NCI-H2171 treated with DMSO at 0.1 percent for 48 hours (cell line): ENCODE measurements at places on chromosomes 12 and 14.

DNA sequence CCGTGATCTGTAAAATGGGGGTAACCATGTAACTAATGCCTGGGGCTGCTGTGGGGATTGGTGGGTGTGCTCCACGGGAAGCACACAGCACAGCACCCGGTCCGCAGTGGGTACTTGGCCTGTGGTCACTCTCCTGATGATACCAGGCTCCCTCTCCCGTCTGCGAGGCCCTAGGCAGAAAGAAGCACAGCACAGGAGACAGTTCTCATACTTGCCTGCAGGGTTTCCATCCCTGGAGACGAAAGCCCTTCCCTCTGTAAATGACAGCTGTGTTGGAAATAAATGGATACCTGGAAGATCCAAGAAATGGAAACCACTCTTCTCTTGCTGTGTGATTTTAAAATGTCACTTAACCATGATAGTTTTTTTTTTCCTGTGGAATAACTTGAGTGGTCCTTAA, 7.9 kb upstream of the PRMT8 start:
- no peak for DNase-seq

- no peak for DNase-seq
Observed at GRCh38 chr12:94614288-94614721, 36.1 kb downstream of the TMCC3 start.

DNA sequence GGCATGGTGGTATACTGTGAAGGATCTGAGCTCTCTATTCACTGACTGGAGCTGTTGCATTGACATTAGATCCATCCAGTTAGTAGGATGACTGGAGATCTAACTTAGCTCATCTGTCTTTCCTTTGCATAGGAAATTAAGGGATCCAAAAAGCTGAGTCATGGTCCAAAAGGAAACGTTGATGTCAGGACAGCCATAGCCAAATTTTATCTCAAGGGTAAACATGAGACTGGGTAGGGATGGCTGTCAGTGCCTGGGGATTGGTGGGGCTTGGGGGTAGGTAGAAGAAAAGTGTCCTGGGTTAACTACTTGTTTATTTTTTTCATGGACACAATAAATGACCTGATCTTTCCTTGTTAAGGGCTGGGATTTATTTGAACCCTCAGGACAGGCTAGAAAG, 4.6 kb downstream of the FAM177A1 start:
- no peak for DNase-seq

DNA sequence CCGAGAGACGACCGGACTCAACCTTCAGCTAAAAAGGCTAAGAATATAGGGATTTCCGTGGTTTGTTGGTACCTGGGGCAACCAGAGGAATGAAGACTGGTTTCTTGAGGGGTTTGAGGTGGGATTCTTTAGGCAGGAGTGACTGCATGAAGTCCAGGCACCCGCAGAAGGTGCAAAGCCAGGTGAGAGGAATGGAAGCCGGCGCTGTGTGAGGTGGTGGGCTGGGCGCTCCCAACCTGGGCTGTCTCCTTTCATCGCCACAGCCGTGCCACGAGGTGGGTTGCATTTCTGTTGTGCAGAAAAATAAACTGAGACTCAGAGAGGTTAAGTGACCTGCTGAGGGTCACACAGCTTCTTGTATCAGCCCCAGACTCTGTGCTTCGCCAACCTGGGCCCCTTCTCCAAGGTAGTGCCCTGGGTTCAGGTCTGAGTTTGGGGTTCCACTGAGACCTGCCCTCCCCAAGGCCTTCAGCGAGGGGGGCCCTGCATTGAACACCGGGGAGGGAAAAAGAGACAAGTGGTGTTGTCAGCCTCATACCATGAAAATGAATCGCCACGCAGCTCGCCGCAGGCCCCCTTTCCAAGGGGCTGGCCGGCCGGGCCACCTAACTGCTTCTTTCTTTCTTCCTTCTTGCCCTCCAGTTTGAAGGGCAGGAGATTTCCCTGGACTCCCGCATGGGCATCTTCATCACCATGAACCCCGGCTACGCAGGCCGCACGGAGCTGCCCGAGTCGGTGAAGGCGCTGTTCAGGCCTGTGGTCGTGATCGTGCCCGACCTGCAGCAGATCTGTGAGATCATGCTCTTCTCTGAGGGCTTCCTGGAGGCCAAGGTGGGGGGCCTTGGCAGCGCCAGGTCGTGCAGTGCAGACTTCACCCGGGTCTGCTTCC, 88.4 kb downstream of the DNAH10 start:
- DNase-seq: no peak

- no peak for DNase-seq
Observed at GRCh38 chr12:1307796-1308195, 286.6 kb downstream of the FBXL14 start.

- DNase-seq: no peak
Observed at GRCh38 chr14:50758945-50759344, 72.0 kb downstream of the NIN start.

DNA sequence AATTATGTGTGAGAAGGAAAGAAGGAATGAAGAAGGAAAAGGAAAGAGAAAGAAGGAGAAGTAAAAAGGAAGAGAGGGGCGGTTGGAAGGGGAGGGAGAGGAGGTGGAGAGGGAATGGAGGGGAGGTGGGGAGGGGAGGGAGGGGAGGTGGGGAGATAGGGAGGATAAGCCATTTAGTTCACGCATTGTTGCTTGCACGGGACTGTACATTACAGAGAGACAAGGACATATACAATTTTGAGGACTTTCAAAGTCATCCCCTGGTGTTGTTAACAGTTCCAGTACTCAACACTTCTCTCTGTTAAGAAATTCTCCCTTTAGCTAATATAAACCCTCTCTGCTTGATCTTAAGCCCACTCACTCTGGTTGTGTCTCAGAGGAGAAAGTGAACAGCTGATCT, 312.5 kb downstream of the GRIN2B start:
- DNase-seq: no peak

- peak; percentile 91 for DNase-seq
Observed at GRCh38 chr12:3228552-3228951, 151.4 kb downstream of the TSPAN9 start.

- DNase-seq: no peak
Observed at GRCh38 chr14:79680087-79680486, 531.2 kb downstream of the DIO2 start.

GRCh38 chr12:26555139-26555538, 277.9 kb downstream of the ITPR2 start:
- no peak for DNase-seq

DNA sequence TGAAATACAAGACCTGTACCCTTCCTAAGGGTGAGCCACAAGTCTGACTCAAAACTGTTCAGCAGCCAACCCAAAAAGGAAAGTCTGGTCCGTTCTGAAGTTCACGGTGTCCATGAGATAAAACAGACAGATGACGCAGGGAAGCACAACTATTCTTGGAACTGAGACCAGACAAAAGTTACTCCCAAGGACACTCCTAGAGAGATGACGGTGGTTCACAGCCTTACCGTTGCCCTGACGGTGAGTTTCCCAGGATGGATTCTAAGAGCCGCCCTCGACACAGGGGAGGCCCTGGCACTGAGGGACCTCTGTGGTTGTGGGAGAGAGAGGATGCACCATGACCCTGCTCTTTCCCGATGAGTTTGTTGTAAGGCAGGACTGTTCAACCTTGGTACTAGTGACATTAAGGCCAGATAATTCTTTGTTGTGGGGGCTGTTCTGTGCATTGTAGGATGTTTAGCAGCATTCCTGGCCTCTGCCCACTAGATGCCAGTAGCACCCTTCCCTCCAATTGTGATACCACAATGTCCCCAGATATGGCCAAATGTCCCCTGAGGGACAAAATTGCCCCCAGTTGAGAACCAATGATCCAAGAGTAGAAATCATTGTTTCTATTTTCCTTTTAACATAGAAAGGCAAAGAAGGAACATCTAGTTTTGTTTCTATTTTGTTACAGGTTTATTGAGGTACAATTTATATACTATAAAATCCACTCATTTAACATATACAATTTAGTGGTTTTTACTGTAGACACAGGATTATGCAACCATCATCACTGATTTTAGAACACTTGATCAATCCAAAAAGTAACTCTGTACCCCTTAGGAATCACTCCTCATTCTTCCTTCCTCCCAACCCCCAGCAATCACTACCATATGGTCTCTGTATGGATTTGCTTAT, 23.0 kb downstream of the OR10P1 start:
- DNase-seq: peak; percentile 22

DNA sequence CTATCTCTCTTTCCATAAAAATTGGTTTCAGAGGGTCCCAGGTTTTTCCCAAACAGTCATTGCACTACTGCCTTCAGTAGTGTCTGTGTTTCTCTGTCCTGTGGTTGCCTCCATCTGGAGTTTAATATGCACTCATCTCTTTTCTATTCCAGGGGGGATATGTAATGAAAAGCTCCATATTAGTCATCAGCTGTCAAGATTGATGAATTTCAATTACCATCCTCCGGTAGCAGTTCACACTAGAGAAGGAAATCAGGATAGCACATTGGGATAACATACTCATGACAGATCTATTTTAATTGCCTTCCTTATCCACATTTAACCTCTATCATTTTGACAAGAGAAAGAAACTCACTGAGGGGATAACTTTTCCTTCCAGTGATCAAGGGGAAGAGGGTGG, 589.0 kb upstream of the SEL1L start:
- DNase-seq: peak; percentile 62

DNA sequence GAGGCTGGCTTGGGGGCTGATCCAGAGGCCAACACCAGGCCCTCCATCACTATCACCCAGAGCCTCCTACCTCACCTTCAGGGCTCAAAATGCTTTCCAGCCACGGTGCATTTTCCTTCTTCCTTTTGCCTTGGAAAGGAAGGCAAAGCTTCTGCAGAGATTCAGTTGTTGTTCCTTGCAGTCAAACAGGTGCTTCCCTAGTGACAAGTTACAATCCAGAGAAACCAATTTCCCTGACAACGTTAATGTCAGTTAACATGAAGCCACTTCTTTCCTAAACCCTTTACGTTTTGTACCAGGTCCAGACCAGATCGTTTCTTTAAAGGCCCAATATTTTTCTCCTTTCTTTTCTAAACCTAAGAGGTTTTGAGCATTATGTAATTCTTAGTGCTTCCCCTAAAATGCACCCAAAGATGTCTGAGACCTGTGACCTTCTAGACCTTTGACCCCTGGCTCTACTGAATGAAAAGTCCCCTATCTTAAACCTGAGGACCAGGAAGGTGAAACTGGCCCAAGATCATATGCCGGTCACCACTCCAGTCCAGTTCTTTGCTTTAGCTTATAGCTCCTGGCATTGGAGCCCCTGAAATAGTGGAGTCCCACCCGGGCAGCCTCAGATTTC, 211.5 kb downstream of the SLC41A2 start:
- no peak for DNase-seq

DNA sequence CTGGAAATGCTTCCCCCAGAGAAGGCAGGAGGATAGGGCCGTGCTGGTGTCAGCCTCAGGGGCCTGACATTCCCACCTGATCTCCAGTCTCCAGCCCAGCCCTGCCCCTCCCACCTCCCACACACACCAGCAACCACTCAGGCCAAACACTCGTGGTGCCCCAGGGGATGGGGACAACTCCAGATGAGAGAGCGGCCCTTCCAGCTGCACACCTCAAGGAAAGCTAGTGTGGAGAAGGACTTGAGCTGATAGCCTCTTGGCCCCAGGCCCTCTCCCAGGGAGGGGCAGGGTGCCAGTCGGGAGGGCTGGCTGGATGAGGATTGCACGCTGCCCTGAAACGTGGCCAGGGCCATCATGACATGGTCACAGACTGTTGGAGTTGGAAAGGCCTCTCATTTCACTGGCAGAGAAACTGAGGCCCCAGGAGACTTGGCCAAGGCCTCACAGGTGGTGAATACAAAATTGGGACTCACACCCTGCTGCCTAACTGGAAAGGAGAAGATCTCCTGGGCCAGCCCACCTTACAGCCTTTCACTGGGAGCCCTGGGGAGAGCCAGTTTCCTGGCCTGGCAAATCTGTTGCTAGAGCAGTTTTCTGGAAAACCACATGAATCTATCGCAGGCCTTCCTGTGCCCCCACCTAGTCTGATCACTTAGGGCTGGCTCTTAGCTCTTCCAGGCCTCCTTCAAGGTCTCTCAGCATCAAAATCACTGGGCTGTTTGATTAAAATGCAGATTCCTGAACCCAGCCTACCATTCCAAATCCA, 52.1 kb downstream of the IRF2BPL start:
- DNase-seq: no peak

DNA sequence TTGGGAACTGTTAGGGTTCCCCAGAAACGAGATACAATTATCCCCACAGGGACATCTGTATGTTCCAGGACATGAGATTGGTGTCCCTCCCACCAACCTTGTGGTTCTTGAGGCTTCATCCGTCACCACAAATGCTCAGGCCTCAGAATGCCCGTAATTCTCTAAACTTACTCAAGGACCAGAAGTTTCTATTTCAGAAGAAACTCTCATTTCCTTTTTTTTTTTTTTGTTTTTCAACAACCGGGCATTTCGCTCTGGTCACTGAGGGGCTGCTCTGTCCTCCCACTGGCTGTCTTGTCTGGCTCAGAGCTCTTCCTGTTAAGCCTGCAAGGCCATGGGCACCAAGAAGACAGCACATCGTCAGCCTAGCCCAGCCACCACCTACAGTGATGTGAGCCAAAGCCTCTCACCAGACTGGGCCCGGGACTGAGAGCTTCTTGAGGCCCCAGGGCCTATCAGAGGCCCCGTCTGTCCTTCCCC, 36.2 kb downstream of the VDR start:
- DNase-seq: no peak

DNA sequence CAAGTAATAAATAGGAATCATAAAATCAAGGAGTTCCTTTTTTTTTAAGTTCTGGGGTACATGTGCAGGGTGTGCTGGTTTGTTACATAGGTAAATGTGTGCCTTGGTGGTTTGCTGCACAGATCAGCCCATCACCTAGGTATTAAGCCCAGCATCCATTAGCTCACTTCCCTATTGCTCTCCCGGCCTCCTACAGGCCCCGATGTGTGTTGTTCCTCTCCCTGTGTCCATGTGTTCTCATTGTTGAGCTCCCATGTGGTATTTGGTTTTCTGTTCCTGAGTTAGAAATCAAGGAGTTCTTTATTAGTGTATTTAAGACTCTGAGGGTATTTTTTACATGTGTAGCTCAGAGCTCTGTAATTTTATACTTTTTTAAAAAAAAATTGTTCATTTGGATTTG, 86.0 kb downstream of the SCFD1 start:
- peak; percentile 8 for DNase-seq

- no peak for DNase-seq
Observed at GRCh38 chr12:130412384-130412783, 74.7 kb downstream of the PIWIL1 start.

DNA sequence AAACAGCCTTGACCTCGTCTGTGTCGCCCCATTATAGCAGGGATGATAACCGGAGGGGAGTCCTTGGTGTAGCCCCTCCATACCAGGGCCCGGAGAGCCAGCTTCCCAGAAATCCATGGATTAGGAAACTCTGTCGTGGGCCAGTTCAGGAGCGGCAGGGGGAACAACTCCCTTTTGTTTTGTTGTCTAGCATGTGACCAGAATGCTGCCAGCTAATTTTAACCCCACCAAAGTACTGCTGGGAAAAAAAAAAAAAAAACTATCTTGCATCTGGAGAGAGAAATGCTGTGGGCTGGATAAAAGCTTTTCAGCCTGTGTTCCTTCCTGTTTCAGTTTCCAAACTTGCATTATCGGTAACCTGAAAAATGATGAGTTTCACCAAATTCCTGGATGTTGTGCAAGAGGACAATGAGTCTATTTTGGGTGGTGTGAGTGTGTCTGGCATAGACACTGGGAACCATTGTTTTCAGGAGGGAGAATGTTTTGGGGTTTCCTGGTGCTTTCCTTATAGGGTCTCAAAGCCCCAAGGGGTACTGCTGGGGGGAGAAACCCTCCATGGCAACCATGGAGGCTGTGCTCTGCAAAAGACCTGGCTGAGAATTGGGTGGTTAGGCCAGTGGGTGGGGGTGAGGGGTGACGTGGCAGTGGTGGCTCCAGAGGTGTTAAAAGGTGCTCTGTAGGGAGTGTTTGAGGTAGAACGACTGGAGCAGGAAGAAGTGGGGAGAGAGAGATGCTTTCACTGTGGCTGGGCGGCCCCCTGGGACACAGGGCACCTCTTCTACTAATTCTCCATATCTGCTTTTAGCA, 14.9 kb upstream of the IRF2BPL start:
- DNase-seq: peak; percentile 71
